ENCODE measurements at places on chromosomes 3 and 15.

- no peak for DNase-seq
These were observed 589.3 kb upstream of the KCNMB2 start for GRCh38 chr3:177946936-177947335.

DNA sequence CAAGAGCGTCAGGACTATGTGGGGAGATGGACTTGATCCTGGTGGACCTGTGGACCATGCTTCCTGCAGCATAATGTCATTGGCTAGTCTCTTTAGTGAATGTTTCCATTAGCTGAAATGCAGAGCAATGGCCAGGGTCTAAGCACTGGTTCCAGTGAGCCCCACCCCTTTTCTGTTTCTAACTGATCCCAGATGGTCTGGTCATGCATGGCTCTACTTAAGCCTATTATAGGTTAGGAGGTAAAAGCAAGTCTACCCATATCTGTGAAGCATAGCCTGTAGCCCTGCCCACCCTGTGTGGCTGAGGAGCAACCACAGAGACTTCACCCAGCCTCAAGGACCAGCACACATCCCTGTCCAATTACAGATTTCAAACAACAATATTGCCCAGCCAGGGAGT, 419.2 kb downstream of the ZNF385D start:
- DNase-seq: no peak

GRCh38 chr3:9986230-9986725, 363 bp downstream of the EMC3 start:
- no peak for DNase-seq

- no peak for DNase-seq
These were observed 156.3 kb downstream of the WNT5A start for GRCh38 chr3:55330756-55331155.

GRCh38 chr3:196007744-196008335, 74.0 kb downstream of the TFRC start:
- no peak for DNase-seq

DNA sequence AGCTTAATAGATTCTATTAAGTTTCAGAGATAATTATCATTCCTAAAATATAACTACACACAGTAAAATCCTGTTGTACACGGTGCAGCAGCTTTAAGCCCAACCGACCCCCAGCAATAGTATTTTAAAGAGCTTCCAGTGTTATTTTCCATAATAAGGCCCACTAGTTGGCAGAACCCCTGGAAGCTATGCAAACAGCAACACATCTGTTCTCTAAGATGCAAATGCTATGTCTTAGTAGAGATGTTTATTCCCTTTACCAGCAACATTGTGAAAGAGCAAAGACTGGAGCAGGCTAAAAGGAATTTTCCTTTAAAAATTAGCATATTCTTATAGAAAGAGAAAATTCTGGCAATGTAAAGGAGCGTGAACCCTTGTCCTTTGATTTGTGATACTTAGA, 819.7 kb upstream of the ALCAM start:
- no peak for DNase-seq

Data from KBM-7 (cell line).